ENCODE measurements at places on chromosomes 5 and 9.

DNA sequence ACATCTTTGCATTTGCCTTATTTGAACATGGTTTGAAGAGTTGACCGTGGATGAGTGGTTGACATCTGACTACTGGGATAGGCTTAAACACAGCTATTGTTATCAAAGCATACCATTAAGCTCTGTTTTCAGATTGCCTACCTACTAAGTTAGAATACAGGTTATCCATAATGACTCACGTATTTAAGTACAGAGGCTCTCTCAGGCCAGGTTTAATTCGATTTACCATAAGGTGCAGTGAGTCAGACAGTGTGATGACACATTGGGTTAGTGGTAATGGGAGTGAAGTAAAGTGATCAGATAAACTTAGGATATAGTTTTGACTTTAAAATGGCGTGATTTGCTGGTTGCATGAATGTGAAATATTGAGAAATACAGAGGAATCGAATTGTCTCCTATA lies 732.0 kb upstream of the CTNND2 start:
- H3K27me3 ChIP-seq, result no peaks in the 10 kb centered on the region
- no peaks in the 10 kb centered on the region for H3K36me3 ChIP-seq
- no peaks in the 10 kb centered on the region for H3K4me1 ChIP-seq
- DNase-seq, result no peak

DNA sequence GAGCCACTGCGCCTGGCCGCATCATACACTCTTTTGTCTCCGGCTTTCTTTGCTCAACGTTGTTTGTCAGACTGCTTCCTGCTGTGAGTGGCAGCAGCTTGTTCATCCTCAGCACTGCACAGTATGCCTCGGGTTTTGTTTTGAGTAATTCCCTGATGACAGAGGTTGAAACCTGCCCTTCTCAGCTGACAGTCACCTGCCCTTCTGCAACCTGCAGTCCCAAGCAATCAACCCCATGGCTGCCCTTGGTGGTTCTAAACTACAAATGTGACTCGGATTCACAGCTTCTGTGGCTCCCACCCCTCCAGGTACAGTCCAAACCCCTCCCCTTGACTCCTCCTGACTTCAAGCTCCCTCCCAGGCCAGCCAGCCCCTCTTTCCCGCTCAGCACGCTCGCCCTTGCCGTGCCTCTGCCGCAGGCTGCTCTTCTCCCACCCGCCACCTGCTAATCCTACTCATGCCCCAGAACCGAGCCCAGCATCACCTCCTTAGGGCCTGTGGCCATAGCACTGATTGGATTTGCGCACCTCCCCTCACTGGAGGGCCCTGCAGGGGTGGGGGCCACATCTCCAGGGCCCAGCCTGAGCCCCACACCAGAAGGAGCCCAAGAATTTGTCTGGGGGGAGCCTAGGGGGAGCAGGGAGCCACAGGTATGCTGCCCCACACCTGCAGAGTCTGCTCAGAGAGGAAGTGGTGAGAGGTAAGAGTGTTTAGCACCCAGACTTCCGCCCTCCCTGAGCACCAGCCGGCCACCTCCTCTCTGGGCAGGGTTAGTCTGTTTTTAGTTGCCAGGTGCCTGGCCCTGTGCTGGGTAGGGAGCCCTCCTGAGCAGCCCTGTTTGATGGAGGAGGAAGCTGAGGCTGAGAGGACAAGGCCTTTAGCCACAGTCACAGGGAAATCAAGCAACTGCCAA lies 10.1 kb downstream of the EEIG1 start:
- H3K36me3 ChIP-seq, result peaks cover 54% of the 10 kb centered on the region
- no peaks in the 10 kb centered on the region for H3K27me3 ChIP-seq
- H3K4me1 ChIP-seq, result peaks cover 89% of the 10 kb centered on the region
- DNase-seq, result peak; percentile 53
- H3K27ac ChIP-seq, result peak overlapping the region; percentile 95

DNA sequence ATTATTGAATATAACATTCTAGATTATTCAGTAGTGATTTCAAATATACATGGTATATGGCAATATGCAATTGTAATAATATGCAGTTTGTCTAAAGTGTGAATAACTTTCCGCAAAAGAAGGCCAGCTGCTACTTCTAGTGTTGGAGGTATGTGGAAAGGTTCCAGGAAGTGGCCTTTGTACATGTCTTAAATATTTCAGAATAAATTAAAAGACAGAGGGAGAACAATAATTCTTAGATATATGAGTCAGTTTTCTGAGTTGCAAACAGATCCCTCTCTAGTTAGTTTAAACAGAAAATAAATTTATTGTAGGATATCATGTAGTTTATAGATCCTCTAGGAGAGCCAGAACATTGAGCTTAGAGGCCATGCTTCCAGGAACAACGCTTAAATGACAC lies 210.8 kb upstream of the ELL2 start:
- no peaks in the 10 kb centered on the region for H3K4me1 ChIP-seq
- no peak overlapping the region for H3K4me3 ChIP-seq
- H3K36me3 ChIP-seq, result no peaks in the 10 kb centered on the region
- H3K27me3 ChIP-seq, result no peaks in the 10 kb centered on the region

DNA sequence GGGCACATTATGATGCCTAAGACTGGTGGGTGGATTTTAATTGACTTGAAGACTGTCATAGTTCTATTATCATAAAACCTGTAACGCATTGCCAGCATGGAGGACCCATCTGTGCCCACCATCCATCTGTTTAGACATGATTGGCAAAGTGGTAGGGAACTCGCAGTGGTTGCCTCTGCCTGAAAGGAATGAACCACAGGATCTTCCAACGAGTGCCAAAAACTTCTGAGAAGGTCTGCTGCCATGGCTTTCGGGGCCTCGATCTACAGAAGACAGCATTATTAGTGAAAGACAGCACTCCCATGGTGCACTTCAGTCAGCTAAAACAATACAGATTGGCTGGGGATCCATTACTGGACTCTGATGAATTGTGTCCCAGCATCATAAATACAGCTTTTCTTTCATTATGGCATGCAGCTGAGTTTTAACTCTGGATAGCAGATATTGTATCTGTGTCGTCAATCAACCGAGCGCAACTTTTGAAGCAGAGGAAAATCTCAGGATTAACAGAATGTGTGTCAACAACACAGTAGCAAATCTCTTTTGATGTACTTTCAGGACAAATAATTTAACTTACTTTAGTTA lies 74.3 kb downstream of the ZDHHC21 start:
- no peaks in the 10 kb centered on the region for H3K36me3 ChIP-seq
- DNase-seq, result no peak
- no peak overlapping the region for H3K27ac ChIP-seq
- no peaks in the 10 kb centered on the region for H3K4me1 ChIP-seq

- no peaks in the 10 kb centered on the region for H3K4me1 ChIP-seq
- H3K36me3 ChIP-seq, result no peaks in the 10 kb centered on the region
Observed at GRCh38 chr5:126884269-126884819, 107.4 kb downstream of the LMNB1 start.

- H3K4me3 ChIP-seq, result no peak overlapping the region
- H3K27me3 ChIP-seq, result no peaks in the 10 kb centered on the region
- no peak overlapping the region for H3K27ac ChIP-seq
Observed at GRCh38 chr9:71737455-71737854, 30.9 kb downstream of the CEMIP2 start.

DNA sequence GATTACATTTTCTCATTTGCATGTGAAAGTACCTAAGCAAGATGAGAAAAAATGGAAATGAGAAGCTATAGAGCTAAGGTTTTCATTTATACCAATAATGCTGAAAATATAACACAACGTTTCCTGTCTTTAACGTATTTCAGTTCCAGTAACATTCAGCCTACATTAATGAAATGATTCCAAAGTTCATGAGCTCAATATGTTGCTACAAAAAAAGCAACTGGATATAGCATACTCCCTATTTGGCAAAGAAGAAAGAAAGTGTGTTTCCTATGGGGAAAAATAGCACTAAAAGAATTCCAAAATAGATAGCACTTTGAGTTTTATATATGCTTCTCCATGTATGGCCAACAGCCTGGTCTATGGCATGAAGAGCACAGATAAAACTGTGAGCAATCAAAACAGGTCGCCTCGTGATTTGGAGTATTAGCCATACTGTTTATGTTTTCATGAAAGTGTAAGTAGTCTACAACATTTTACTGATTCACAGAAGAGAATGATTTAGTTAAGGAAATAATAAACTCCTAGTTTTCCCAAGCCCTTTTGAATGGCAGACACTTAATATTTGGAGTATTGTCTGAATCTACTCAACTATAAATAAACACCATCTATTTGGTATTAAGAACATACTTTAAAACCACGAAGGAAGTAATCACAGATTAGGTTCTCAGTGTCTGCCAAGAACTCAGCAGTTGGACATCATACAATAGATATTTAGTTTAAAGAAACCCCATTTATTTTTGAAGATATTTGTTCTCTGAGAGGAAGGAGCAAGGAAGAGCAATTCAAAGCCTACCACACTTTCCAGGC lies 258.7 kb upstream of the RASA1 start:
- no peaks in the 10 kb centered on the region for H3K36me3 ChIP-seq
- DNase-seq, result no peak
- H3K4me1 ChIP-seq, result no peaks in the 10 kb centered on the region
- no peak overlapping the region for H3K4me3 ChIP-seq
- no peak overlapping the region for H3K27ac ChIP-seq

Measured in effector memory CD8-positive, alpha-beta T cell (primary cell).